KBM-7 (cell line): ENCODE measurements at places on chromosomes 1 and 21.

DNA sequence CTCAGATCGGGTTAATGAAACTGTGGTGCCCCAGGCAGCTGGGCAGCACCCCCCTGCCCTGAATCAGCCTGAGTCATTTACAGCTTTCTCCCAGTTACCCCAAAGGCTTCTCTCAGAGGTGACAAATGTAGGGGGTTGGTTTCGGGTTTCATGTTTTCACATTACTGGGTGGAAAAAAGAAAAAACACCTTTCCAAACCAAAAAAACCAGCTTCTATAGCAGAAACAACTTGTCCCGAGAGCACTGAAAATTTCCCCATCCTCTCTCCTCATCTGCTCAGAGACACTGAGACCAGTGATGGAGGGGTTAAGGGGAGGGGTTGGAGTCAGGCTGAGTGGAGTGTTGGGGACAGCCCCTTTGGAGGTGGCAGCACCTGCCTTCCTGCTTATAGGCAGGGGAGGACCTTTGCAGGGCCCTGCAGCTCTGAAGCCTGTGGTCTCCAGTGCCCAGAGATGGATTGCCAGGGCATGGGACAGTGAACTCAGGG, 15.6 kb downstream of the UTP11 start:
- no peak for DNase-seq

DNA sequence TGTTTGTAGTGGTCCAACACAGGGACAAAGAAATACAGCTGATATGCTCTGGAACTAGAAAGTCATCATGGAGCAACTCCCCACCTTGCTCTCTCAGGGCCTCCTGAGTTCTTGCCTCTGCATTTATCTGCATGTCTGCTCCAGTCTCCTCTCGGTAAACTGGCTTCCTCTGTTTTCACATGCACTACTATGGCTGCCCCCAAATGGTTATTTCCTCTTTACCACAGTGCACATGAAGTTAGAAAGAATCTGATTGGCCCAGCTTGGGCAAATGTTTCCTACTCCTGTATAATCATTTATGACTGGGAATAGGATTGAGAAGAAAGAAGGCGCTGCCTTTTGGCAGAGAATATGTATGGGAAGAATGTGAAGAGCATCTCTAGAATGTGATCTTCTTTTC, 16.5 kb upstream of the PSMB2 start:
- peak; percentile 38 for DNase-seq

GRCh38 chr1:110420874-110421793, 13.6 kb upstream of the LAMTOR5 start:
- peak; percentile 43 for DNase-seq

DNA sequence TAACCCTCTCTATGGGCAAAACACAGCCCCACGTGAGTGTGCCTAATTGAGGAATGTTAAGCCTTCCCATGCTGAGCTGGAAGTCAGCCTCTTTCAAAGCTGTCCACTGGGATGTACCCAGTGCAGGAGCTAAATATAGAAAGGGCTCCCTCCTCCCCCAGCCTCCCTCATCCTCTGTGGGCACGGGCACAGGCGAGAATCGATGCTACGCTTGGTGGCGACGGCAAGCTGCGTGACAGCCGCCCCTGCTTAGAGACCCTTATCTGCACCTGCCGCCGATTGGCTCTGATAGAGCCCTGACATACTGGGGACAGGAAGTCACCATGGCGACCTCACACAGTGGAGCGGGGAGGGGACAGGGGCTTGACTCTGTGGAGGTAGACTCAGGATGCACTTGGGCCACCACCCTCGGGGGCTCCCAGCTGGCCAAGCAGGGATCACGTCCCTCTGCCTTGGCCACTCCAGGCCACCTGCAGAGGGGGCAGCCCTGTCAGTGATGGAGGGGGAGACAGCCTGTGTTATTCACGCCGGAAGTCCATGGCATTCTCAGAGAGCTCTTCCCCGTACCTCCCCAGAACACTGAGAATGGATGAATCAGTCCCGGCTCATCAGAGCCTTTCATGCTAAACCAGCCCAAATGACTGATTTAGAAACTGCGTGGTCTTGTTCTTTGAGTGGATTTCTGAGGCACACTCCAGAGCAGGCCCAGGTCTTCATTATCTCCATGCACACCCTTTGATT, 84.8 kb downstream of the KCND3 start:
- DNase-seq: no peak

GRCh38 chr1:238409191-238409850, 518.6 kb upstream of the ZP4 start:
- no peak for DNase-seq

DNA sequence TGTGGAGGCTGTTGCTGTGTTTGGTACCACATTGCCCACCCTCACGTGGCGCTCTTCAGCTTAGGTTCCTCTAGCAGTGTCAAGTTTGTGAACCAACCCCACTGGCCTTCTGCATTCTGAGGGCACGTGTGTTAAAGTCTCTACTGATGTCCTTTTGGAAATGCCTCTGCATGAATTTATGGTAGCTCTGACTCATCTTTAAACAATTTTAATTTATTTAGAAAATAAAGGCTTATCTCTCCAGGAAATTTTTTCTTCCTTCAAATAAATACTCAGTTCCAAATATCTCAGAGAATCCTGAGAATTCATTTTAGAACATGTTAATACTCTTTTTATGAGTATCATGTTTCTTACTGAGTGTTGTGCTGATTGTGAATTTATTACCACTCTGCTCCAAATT, 5.5 kb downstream of the CD1D start:
- DNase-seq: no peak

GRCh38 chr1:171718216-171718615, 23.6 kb downstream of the VAMP4 start:
- no peak for DNase-seq

DNA sequence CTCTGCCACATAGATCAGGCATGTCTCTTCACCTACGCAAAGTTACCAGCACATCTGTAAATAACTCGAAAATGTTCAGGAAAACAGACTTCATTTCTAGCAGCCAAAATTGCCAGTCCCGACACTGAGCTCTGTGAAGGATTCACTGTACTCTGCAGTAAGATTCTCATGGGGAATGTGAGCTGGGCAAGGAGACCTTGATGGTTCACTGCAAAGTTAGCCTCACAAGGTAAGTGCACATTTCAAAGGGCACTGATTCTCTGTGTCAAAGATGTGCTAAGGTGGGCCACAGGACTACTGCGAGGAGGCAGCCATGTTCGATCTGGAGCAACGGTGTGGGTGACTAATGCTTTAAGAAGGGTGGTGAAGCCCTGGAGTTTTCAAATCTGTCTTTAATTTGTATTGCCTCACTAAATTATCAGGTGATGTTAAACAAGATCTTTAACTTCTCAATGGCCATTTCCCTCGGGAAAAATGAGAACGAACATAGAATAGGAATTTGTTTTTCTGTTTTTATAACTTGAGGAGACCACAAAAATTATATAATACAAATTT, 25.2 kb downstream of the STPG1 start:
- no peak for DNase-seq

- no peak for DNase-seq
Observed at GRCh38 chr1:231613419-231614349, 12.9 kb upstream of the DISC1 start.

- peak; percentile 88 for DNase-seq
Observed at GRCh38 chr1:235892734-235893413, 26.2 kb upstream of the LYST start.

DNA sequence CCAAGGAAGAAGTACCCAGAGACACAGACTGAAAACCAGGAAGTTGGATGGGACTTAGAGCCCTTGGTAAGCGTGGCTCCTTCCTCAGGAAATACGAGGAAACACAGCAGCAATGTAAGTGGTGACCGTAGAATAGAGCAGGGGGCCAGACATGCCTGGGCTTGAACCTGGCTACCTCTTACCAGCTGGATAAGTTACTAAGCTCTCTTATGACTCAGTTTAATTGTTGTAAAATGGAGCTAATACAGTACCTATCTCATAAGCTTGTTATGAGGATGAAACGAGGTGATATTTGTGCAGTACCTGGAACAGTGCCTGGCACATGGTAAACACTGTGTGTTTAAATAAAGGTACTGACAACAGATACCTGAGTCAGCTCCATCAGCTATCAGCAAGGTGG, 19.2 kb downstream of the EBNA1BP2 start:
- peak; percentile 80 for DNase-seq

DNA sequence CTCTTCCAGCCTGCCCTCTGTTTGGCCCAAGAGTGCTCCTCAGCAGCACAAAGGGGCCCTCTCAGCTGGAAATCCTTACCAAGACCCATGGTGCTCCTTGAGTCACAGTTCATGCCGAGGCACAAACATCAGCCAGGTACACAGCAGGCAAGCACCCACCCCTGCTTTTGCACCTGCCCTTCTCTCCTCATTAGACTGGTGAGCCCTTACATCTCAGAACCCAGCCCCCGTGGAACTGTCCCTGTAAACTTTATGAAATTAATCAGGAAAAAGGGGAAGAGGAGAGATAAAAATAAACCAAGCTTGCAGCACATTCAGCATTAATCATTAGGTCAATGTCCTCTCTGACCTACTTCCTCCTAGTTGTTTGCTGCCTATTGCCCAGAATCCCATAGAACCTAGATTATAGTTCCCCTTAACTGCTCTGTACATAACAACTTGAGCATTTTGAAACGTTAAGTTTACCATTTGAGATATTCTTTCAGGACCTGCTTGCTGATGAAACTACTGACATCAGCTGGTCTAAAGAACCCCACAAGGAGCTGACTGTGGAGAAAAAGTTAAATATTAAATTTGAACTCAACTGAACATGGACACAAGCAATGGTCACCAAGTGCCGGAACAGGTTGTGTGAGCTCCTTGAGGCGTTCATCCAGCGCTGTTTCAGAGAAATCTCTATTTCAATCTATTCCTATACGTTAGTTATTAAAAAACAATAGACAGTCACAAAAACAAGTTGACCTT, 738.4 kb downstream of the MATN1 start:
- DNase-seq: no peak

DNA sequence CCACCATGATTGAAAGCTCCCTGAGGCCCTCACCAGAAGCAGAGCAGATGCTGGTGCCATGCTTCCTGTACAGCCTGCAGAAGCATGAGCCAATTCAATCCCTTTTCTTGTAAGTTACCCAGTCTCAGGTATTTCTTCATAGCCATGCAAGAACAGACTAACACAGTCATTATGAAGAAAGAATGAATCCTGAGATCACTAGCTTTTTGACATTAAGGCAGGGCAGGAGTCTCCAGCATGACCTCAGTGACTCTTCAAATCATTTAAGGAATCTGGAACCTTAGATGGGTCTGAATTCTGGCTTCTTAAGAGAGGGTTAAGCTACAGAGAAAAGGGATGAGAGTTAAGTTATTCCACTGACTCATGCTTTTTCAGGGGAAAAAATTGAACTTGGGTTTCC, 79.0 kb downstream of the PTPN14 start:
- no peak for DNase-seq

- no peak for DNase-seq
Observed at GRCh38 chr1:205041998-205042910, 758 bp upstream of the CNTN2 start.

DNA sequence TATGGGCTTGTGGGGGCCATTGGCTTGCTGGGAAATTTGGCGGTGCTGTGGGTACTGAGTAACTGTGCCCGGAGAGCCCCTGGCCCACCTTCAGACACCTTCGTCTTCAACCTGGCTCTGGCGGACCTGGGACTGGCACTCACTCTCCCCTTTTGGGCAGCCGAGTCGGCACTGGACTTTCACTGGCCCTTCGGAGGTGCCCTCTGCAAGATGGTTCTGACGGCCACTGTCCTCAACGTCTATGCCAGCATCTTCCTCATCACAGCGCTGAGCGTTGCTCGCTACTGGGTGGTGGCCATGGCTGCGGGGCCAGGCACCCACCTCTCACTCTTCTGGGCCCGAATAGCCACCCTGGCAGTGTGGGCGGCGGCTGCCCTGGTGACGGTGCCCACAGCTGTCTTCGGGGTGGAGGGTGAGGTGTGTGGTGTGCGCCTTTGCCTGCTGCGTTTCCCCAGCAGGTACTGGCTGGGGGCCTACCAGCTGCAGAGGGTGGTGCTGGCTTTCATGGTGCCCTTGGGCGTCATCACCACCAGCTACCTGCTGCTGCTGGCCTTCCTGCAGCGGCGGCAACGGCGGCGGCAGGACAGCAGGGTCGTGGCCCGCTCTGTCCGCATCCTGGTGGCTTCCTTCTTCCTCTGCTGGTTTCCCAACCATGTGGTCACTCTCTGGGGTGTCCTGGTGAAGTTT, 550 bp downstream of the RXFP4 start:
- no peak for DNase-seq

GRCh38 chr1:179591592-179592580, at the start of gene TDRD5:
TSS of gene TDRD5 (plus strand) at chr1:179591832. CDS start at chr1:179592616, 784 bp downstream.
- DNase-seq: no peak

- DNase-seq: no peak
Observed at GRCh38 chr1:45007311-45007710, 3.8 kb downstream of the HECTD3 start.

- no peak for DNase-seq
Observed at GRCh38 chr1:61378494-61379180, 296.3 kb downstream of the NFIA start.

DNA sequence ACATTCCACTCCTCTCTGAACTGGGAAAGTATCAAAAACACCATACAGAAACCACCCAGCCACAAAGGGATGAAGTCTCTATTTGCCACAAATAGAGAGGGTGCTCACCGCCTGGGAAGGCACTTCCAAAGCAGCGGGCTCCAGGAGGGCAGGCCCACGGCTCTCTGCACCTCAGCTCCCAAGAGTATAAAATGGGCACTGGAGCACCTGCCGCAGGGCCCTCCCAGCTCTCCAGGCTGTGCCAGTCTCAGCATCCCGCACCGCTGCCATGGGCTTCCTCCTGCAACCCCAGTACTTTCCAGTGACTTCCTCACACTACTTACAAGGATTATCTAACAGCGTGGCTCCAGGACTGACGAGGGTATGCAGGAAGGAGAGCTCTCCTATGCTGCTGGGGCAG, 14.4 kb downstream of the C2CD2 start:
- no peak for DNase-seq

DNA sequence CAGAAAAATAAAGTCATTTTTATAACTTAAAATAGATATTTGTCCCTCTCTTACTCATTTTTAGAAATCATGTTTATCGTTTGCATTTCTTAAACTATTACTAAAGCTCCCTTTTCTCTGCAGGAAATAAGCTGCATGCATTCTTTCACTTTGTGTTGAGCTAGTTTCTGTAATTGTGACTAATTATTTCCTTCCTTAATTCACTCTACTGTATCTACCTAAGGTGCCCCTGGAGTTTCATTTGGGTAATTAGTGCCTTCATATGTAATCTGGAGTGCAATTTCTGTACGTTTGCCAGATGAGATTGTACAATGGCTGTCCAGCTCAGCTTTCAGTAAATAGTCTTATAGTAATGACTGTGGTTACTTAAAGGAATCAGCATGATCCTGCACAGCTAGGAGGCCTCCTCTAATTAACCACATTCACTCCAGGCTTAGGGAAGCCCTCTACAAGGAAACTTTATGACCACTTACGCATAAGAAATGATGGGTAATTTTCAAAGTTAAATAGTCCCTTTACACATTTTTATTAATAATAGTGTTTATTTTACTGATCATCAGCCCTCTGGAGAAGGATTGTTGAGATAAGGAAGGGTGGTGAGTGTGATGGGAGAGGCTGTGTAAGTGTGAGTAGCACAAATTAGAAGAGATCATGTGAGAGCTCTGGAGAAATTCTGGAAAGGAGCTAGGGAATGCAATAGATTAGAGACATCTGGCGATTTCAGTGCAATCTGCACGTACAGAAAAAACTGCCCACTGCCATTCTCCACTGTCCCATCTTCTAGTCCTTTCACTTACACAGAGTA, 86.8 kb downstream of the LRRC8C start:
- DNase-seq: peak; percentile 76

GRCh38 chr1:162944974-162945674, 84.1 kb upstream of the CCDC190 start:
- DNase-seq: no peak

- DNase-seq: no peak
Observed at GRCh38 chr21:44006656-44007055, 5.5 kb upstream of the TRAPPC10 start.
